SK-MEL-5 (cell line): ENCODE measurements at places on chromosomes 1 and 21. TPM values are rescaled to one million over a fixed set of nuclear protein-coding genes. Genes with fewer than 3 reads are reported as not detected.

GRCh38 chr1:39965044-39965443 is 10.1 kb downstream of the MFSD2A start:
- no peak for DNase-seq

GRCh38 chr1:40877698-40878097 is 15.5 kb upstream of the CITED4 start:
- DNase-seq, result peak; percentile 93

DNA sequence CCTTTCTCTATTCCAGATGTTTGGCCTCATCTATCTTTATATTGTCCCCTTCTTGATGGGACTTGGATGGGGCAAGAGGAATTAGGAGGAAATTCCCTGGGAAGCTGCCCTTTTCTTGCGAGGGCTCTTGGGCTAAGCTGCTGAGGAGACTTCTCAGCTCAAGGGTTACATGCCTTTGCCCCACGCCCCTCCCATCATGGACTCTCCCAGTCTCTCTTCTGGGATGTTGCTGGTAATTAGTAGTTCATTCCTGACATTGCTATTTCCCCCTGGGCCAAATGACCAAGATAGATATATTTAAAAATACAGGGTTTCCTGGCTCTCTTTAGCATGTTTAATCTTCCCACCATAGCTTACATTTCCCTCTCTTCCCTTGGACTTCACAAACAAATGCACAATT is 90.6 kb upstream of the RALGPS2 start:
- no peak for DNase-seq

DNA sequence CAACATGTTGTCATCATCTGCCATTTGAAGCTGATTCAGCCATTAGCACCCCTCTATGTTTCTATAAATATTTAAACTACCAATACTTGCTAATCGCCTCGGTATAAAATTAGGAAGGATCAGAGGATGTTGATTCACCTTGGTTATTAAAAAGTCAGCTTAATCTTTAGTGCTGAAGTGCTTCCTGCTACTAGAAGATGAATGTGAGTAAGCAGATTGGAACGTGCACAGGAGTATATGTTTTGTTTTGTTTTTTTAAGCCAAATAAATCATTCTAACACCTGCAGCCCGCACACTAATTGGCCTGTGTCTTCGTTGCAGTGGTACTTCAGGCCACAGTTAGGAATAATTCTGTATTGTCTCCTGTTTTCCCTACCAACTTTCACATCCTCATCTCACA is 485.7 kb downstream of the AJAP1 start:
- no peak for DNase-seq

DNA sequence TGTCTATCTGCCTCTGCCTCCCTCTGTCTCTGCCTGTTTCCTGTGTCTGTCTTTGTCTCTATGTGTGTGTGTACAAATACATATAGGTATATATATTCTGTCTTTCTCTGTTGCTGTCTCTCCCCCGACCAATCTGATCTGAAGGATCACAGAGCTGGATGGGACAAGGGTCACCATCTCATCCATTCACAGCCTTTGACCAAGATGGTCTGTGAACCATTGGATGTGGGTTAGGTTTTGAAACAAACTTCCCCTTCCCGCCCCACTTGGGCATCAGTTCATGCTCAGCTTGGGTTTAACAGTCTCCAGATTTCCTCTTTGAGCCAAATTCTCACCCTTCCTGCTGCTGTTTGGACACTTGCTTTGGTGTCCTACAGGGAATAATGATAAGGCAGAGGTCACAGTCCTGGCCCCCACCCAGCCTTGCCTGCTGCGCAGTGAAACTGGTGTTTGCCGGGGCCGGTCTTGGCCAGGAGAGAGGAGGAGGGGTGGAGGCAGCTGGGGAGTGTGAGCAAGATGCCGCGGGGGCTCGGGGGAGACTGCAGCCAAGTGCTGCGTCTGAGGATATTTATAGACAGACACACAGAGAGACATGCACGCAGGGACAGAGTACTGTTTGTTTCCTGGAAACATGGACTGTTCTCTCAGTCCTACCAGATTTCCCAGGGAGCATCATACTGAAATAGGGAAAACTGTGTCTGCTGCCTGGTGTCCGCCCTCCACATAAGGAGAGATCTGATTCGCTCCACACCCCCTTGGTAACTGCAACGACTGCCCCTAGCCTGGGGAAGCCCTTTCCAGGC is 27.0 kb upstream of the BTG2 start:
- peak; percentile 79 for DNase-seq

DNA sequence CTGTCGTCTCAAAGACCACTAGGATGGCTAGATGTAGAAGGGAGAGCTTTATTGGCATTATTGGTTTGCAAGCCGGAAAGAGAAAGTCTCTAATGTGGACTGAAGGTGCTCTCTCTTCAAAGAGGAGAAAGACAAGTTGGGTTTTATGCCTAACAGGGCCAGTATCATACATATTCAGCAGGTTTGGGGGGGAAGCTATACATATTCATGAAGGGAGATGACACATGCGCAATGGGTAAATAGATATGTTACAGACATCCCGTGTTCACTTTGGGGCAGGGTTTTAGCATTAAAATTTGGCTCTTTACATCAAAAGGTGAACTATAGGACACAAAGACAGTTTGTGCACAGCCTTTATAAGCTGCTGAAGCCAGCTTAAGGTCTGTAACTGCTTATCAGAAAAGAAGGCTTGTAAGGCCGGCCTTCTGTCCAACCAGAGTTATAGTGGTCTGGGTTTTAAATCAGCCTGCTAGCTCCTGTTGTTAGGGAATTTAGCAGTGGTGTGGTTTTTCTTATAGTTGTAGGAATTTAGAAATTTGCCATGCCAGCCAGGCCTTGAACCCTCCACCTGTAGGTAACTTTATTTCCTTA is 46.5 kb upstream of the LRRN2 start:
- DNase-seq, result no peak

DNA sequence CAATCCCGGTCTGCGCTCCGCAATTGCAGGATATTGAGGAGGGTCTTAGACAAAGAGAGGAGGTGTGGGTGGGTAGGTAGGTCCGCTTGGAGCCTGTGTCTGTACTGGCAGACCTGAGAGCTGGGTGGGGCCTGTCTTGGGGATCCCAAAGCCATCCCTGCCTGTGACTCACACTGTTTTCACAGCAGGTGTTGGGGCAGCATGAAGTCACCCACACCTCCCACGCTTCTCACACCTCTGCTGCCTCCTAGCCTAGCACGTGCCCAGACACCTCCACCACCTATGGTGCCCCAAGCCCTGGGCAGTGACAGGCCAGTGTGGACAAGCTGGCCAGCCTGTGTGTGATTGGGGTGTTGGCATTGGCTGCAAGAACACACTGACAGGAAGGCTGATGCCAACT is 65.7 kb upstream of the ECE1 start:
- no peak for DNase-seq

GRCh38 chr1:228289239-228289849 is 81.5 kb downstream of the OBSCN start:
- no peak for DNase-seq

DNA sequence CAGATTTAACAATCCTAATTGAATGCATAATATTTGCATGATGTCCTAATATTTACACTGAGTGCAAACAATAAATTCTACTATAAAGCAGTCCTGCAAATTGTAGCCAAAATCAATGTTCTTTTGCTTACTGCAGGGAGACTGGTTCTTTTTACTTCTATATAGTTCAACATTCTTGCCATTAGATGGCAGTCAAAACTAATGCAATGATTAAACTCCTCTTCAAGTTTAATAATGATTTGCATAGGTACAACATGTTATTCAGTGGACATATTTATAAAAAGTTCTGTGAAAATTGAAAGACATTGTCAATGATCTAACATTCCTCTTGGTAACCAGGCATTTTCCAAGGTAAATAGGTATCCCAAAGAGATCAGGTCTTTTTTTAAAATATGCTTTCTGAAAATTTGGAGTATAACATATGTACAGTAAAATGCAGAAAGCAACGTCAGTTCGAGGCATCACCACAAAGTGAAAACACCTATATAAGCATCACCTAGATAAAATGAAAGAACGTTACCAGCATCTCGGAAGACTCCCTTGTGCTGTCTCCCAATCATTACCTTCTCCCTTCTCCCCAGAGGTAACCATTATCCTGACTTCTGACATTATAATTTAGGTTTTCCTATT is 9.8 kb upstream of the FNBP1L start:
- DNase-seq, result peak; percentile 68

GRCh38 chr1:220484135-220484534 is 43.8 kb upstream of the MARK1 start:
- no peak for DNase-seq

- no peak for DNase-seq
Measured at GRCh38 chr1:86435327-86435726, 11.4 kb downstream of the CLCA2 start.

- DNase-seq, result no peak
Measured at GRCh38 chr1:232333419-232333767, 296.5 kb downstream of the SIPA1L2 start.

DNA sequence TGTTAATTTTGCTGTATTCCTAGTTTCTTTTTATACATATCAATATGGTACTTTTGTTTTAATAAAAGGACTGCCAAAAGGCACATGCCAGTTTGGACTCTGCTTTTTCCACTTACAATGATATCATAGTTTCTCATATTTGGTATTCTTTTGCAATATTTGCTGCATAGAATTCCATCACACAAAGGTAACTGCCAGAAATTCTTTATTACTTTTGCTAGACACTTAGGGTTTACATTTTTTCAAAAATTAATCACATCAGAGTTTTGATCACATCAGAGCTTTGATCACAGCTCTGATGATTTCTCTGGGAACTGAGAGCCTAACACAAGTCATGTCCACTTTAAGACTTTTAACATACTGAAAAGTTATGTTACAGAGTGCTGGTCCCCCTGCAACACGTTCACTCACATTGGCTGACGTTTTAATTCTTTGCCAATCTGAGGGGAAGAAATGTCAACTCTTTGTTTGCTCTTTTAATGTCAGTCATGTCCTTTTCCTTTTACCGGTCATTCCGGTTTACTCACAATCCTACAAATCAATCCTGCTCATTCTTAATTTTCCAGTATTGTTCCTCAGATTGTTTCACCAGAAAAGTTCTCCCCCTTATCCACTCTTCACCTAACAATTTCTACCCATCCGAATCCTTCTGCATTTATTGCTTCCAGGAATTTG is 1.1 kb upstream of the CD46 start:
- DNase-seq, result no peak

GRCh38 chr21:37166733-37167132 is 93.7 kb downstream of the TTC3 start:
- DNase-seq, result peak; percentile 61

- no peak for DNase-seq
Measured at GRCh38 chr1:6987940-6988339, 202.7 kb downstream of the CAMTA1 start.

GRCh38 chr1:1426496-1427105 is 5.5 kb upstream of the ANKRD65 start:
- no peak for DNase-seq

- no peak for DNase-seq
Measured at GRCh38 chr21:43961382-43961909, 50.7 kb upstream of the TRAPPC10 start.

GRCh38 chr1:234950598-234950997 is 178.0 kb downstream of the TOMM20 start:
- no peak for DNase-seq

DNA sequence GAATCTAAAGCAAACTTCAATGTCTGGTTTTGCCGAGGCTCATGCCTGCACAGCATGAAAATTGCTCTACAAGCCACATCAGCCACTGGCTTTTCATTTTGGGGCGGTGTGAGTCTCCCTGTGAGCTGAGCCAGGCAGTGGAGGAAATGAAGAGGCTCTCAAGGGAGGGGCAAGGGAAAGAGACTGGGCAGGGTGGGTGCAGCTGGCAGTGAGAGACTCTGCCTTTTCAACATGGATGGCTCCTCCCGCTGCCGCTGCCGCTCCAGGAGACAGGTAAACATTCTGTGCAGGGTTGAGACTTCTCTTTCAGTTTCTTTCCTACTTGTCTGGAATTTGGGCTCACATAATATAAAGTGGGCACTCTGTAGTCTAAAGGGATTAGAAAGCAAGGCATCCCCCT is 11.3 kb upstream of the CTSE start:
- DNase-seq, result no peak

DNA sequence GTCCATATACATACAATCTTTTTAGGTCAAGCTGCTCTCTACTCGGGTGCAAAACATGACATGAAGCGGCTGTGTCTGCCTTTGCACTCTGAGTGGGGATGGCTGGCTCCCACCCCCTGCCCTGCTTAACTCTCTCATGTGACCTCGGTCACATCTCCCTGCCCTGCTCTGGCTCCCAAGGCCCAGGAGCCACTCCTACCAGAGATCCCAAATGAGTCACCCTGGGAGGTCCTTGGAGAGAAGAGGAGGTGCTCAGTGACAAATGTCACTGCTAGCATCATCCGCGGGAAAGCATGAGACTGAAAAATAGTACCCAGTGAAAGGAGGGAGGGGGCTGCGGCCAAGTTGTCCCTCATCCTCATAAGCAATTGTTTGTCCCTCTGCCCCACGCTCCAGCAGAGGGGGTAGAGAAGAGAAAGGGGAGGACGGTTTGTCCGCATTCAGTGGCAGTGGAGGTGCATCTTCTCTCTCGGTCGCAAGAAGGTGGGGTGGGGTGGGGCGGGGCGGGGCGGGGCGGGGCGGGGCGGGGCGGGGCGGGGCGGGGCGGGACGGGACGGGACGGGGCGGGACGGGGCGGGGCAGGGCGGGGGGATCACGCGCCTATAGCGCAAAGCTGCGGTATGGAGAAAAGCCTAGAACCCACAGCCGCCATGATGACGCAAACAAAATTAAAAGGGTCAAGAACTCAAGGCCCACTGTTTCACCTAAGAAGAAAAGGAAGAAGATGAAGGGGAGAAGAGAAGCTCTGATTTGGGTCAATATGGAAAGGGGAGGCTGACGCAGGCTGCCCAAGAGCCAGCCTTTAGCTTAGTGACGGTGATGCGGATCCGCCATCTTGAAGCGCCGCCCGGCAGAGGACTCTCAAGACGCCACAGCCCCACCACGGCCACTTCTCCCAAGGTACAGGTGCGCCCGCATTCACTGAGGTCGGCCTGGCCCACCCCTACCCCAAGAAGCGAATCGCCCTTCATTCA is 66.2 kb downstream of the CD46 start:
- no peak for DNase-seq

- DNase-seq, result no peak
Measured at GRCh38 chr1:55997536-55997935, 581.8 kb downstream of the PLPP3 start.

- no peak for DNase-seq
Measured at GRCh38 chr1:11064942-11065341, 5.1 kb upstream of the SRM start.

GRCh38 chr1:87024936-87025540 is 110.6 kb downstream of the HS2ST1 start:
- DNase-seq, result peak; percentile 60

GRCh38 chr1:235943581-235944114 is 76.9 kb upstream of the LYST start:
- peak; percentile 53 for DNase-seq

DNA sequence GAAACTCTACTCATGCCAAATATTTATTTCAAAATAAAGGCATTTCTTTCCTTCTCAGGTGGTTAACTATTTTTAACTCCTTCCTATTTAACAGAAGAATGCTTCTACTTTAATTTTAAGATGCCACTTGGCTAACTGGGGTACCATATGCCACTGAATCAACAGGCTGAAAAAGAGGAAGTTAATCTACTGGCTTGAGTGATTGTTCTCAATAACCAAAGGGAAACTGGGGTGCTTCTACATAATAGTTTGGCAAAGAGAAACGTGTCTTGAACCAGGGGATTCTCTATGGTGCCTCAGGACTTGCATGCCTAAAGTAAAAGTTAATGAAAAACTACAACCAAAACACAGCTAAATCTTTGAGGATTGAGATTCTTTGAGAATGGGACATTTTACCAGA is 142.6 kb downstream of the DENND1B start:
- DNase-seq, result no peak

GRCh38 chr21:25637851-25638659 is 1.0 kb upstream of the JAM2 start:
- no peak for DNase-seq

Gene PRKAA2
- total RNA-seq, result 2.9 and 3.2 TPM in 2 replicates

Gene ANGPTL7
- total RNA-seq, result not detected in 2 replicates

Gene NFASC
- total RNA-seq, result 1.7 and 2.6 TPM in 2 replicates

Gene TNNI3K
- 0.64 and 1.4 TPM in 2 replicates for total RNA-seq
